Stomach (tissue), 19 donors: ENCODE measurements at places on chromosomes 16 and 17. TPM values are rescaled to one million over a fixed set of nuclear protein-coding genes. Genes with fewer than 3 reads are reported as not detected.

The CA7 gene
- not detected for total RNA-seq

The SKAP1 gene
- total RNA-seq = not detected

The VASN gene
- total RNA-seq = 25.6 TPM

DNA sequence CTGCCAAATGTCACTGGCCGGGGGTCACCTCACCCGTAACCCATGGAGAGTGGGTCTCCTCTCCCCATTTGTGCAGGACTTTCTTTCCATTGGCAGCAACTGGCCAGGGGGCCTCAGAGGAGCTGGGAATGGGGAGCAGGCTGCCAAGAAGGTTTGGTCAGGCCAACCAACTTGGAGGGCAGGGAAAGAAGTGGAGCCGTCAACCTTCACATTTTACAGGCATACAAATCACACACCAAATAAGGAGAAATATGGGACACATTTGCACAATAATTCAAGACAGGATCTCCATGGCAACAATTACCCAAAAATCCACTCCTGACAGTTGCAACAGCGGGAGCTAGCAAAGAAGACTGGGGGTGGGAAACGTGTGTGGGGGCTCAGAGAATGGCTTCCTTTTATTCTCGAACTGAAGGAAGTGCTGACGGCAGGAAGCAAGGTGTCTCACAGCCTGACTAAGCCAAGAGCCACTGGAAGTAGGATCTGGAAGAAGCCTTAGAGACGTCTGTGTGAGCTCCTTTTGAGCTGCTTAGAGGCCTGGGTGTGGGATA lies 20.9 kb downstream of the RPRML start:
- H3K4me3 ChIP-seq = no peak overlapping the region
- no peaks in the 10 kb centered on the region for H3K36me3 ChIP-seq
- no peaks in the 10 kb centered on the region for H3K27me3 ChIP-seq

DNA sequence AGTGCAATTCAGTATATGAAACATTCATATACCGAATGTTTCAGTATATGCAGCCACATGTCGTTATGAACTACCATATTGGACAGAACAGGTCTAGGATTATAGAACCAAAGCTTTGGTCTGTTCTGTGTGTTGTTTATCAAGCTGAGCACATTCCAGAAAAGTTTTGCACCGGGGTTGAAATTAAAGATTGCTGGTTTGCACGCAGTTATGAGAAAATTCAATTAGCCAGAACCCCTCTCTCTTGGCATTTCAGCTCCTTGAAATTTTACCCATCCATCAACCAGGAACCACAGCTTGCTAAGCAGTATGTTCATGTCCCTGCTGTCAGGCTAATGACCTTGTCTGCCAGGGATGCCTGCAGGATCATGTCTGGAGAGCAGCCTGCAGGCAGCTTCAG lies 9.5 kb downstream of the KRT32 start:
- no peak overlapping the region for H3K4me3 ChIP-seq
- H3K27me3 ChIP-seq = no peaks in the 10 kb centered on the region
- H3K36me3 ChIP-seq = no peaks in the 10 kb centered on the region
- no peaks in the 10 kb centered on the region for H3K4me1 ChIP-seq
- peak; percentile 20 for DNase-seq
- H3K27ac ChIP-seq = no peak overlapping the region
